ENCODE measurements at places on chromosomes 3 and 15. TPM values are rescaled to one million over a fixed set of nuclear protein-coding genes. Genes with fewer than 3 reads are reported as not detected.
A peak's percentile ranks its signal among the peaks of the same experiment; 100 is the strongest.

GRCh38 chr15:68183616-68184315 is 21.4 kb downstream of the CALML4 start:
- no peak for DNase-seq
- no peak overlapping the region for H3K4me3 ChIP-seq
- H3K4me1 ChIP-seq: no peaks in the 10 kb centered on the region

GRCh38 chr3:183506674-183507320 is 48.7 kb downstream of the KLHL6 start:
- H3K4me3 ChIP-seq: no peak overlapping the region
- H3K4me1 ChIP-seq: no peaks in the 10 kb centered on the region
- DNase-seq: no peak
- no peak overlapping the region for H3K27ac ChIP-seq
- no peaks in the 10 kb centered on the region for H3K27me3 ChIP-seq

The KNG1 gene
- not detected for total RNA-seq

- H3K36me3 ChIP-seq: no peaks in the 10 kb centered on the region
- no peaks in the 10 kb centered on the region for H3K27me3 ChIP-seq
- no peaks in the 10 kb centered on the region for H3K4me1 ChIP-seq
- H3K27ac ChIP-seq: no peak overlapping the region
- no peak for DNase-seq
Measured at GRCh38 chr3:61610316-61610715, 48.9 kb downstream of the PTPRG start.

The SCN11A gene
- 0.08 TPM for total RNA-seq

- no peak overlapping the region for H3K27ac ChIP-seq
- H3K36me3 ChIP-seq: no peaks in the 10 kb centered on the region
- no peak overlapping the region for H3K4me3 ChIP-seq
- H3K27me3 ChIP-seq: no peaks in the 10 kb centered on the region
Measured at GRCh38 chr15:63240109-63240508, 37.3 kb upstream of the APH1B start.

- no peak overlapping the region for H3K27ac ChIP-seq
- DNase-seq: no peak
- no peaks in the 10 kb centered on the region for H3K4me1 ChIP-seq
- H3K4me3 ChIP-seq: no peak overlapping the region
- H3K27me3 ChIP-seq: no peaks in the 10 kb centered on the region
Measured at GRCh38 chr3:101038880-101039279, 45.7 kb upstream of the ABI3BP start.

DNA sequence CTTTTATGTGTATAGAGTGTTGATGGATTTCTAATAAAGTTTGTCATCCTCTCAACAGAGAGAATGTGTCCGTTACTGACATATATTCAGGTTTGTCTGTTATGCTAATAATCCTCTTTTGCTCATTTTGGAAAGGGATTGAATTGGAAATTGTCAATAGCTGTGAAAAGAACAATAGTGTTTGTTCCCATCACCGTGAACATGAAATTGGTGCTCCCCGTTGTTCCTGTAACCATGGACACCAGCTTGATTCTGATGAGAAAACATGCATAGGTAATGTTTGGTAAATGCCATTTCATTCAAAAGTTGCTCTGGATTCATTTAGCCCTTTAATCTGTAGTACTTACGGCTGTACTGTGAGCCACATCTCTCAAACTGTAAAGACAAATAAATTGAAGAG is 707.0 kb upstream of the GOLIM4 start:
- no peak overlapping the region for H3K4me3 ChIP-seq
- no peak overlapping the region for H3K27ac ChIP-seq
- H3K36me3 ChIP-seq: no peaks in the 10 kb centered on the region
- no peaks in the 10 kb centered on the region for H3K27me3 ChIP-seq
- DNase-seq: no peak
- H3K4me1 ChIP-seq: no peaks in the 10 kb centered on the region

The ERICH6 gene
- total RNA-seq: 3.6 TPM

The SLC51A gene
- not detected for total RNA-seq

DNA sequence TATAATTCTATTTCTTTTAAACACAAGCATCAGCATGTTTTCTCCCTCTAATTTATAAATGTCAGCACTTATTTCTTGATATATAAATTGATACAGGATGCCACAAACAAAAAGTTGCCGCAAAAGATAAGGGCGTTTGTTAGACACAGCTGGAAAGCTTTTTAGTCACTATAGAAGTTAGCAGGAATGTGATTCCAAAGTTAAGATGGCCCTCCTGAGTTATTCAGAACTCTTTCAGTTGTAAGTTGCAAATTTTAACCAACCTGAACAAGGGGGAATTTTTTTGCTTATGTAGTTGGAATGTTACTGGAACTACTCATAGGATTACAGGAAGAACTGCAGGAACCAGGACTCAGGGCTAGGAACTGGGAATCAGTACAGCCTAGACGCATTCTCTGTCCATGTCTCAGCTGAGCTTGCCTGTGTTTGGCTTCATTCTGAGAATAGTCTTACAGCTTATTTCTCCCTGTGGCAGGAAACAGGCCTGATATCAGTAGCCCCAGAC is 166.3 kb downstream of the VGLL4 start:
- no peaks in the 10 kb centered on the region for H3K4me1 ChIP-seq
- no peaks in the 10 kb centered on the region for H3K36me3 ChIP-seq
- no peaks in the 10 kb centered on the region for H3K27me3 ChIP-seq
- DNase-seq: no peak

The SELENOS gene
- 33.6 TPM for total RNA-seq

GRCh38 chr3:101095693-101096430 is 102.6 kb upstream of the ABI3BP start:
- no peak for DNase-seq
- H3K27me3 ChIP-seq: no peaks in the 10 kb centered on the region
- no peaks in the 10 kb centered on the region for H3K4me1 ChIP-seq
- no peak overlapping the region for H3K27ac ChIP-seq
- no peaks in the 10 kb centered on the region for H3K36me3 ChIP-seq

GRCh38 chr15:90141646-90142045 is 39.4 kb upstream of the IDH2 start:
- no peak overlapping the region for H3K27ac ChIP-seq
- no peaks in the 10 kb centered on the region for H3K36me3 ChIP-seq
- H3K4me3 ChIP-seq: no peak overlapping the region
- H3K27me3 ChIP-seq: no peaks in the 10 kb centered on the region

- H3K4me3 ChIP-seq: no peak overlapping the region
- no peaks in the 10 kb centered on the region for H3K36me3 ChIP-seq
- H3K27ac ChIP-seq: no peak overlapping the region
- no peak for DNase-seq
Measured at GRCh38 chr15:70625438-70625837, 137.9 kb downstream of the UACA start.

The CISH gene
- total RNA-seq: 23.6 TPM

The FEZF2 gene
- total RNA-seq: not detected

- peak; percentile 93 for DNase-seq
- peaks cover 59% of the 10 kb centered on the region for H3K4me1 ChIP-seq
- H3K4me3 ChIP-seq: peak overlapping the region; percentile 10
- no peaks in the 10 kb centered on the region for H3K27me3 ChIP-seq
- H3K27ac ChIP-seq: peak overlapping the region; percentile 92
Measured at GRCh38 chr3:52253314-52254304, 8.1 kb downstream of the PPM1M start.

Measured in natural killer cell (primary cell).